ENCODE measurements at places on chromosomes 7 and 10. TPM values are rescaled to one million over a fixed set of nuclear protein-coding genes. Genes with fewer than 3 reads are reported as not detected.

DNA sequence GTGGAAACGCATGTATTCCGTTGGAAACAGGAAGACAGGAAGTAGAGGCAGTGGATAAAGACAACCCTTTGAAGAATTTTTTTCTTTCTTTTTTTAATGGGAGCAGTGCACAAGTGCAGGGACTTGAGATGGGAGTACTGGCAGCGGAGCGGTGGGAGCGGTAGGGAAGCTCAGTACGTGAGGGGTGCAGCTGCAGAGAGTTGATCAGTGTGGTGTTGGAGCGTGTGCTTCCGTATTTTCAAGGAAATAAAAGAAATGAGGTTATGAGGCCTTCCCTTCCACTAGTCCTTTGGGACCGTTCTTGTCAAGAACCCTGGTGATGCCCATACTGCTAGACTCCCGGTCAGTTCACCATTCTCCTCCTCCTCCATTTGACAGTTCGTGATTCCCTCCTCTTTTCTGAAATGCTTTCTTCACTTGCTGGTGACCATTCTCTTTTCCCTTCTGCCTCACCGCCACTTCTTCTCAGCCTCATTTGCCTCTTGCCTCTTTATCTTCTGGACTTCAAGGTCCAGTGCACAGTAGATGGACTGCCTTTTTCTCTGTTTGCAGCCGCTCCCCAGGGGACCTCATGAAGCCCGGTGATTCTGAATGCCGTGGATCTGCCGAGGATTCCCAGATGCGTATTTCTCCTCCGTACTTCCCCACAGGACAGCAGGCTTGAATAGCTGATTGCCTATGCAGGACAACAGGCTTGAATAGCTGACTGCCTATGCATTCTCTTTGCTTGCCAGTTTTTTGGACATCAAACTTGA is 39.1 kb upstream of the TMEM236 start:
- no peak for DNase-seq

Gene CYP3A7
- total RNA-seq = not detected

DNA sequence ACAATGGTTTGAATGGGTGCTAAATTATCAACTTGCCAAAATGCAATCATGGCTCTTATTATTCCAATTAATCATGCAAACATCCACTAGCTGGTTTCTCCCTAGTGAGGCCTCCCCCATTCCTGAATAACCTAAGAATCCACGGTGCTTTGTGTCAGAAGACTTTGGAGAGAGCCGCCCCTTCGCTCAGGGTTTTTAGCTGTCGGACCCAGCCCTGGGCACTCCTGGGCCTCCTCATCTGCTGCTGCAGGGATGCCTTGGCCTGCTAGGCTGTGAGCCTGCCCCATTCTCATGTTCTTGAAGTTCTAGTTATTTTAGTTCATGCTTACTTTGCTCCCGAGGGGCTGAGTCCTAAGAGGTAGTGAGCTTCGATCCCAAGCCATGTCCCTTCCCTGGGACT is 34.1 kb upstream of the SFRP5 start:
- no peak for DNase-seq

DNA sequence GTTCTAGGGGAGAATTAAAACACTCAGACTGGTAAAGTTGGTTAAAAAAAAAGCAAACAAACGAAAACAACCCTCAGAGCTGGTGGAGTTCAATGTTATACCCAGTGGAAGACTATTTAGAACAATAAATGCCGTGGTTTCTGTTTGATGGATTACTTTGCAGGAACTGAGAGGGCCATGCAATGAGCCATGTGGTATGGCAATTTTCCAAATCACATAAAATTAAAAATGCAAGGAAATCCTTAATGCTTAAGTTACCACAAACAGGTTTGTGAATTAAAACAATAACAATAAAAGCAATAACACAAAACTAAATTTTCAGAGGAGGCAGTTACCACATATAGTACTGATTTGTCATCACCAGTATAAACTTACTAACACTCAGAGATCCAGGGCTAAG is 96.9 kb downstream of the RTKN2 start:
- DNase-seq = peak; percentile 81

DNA sequence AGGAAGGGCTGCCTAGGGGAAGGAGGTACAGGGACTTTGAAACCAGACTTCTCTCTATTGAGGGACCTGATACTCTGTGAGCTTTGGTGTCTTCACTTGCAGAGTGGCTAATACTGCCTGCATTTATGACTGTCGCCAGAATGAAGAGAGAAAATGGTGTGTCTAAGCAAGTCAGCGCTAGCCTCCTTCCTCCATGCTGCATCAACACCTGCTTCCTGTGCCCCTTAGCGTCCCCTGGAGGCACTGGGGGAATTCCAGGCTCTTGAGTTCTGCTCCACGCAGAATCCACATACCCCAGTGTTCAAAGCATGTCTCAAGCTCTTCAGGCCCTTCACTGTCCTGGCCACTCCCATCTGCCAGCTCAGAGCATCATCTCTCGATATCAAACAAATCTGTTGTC is 140.5 kb downstream of the PKD1L1 start:
- DNase-seq = no peak

DNA sequence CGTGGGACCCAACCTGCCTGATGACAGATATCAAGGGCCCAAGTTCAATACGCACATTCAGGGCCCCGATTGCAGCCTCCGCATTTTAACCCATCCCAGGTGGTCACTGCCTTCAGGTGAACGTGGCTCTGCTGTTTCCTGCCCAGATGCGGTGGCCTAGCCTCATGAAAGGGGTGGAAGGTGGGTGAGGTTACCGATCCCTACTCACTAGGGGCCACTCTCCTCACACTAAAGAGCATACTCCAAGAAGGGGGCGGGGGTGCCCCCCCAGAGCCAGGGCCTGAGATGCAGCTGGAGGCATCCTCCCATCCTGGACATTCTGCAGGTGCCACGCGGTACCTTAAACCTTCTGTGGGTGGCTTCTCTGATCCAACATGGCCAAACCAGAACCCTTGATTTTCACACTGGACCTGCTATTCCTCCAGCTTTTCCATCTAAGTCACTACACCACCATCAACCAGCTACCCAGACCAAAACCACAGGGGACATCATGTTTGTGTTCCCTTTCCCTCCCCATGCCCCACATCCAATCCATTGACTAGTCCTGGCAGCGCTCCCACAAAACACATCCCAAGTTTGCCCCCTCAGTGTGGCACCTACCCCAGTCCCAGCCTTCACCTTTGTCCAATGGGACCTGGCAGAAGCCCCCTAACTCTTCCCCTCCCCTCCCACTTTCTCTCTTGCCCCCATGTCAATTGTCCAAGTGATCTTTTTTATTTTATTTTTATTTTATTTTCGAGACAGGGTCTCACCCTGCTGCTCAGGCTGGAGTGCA is 30.0 kb downstream of the PRLHR start:
- DNase-seq = no peak

DNA sequence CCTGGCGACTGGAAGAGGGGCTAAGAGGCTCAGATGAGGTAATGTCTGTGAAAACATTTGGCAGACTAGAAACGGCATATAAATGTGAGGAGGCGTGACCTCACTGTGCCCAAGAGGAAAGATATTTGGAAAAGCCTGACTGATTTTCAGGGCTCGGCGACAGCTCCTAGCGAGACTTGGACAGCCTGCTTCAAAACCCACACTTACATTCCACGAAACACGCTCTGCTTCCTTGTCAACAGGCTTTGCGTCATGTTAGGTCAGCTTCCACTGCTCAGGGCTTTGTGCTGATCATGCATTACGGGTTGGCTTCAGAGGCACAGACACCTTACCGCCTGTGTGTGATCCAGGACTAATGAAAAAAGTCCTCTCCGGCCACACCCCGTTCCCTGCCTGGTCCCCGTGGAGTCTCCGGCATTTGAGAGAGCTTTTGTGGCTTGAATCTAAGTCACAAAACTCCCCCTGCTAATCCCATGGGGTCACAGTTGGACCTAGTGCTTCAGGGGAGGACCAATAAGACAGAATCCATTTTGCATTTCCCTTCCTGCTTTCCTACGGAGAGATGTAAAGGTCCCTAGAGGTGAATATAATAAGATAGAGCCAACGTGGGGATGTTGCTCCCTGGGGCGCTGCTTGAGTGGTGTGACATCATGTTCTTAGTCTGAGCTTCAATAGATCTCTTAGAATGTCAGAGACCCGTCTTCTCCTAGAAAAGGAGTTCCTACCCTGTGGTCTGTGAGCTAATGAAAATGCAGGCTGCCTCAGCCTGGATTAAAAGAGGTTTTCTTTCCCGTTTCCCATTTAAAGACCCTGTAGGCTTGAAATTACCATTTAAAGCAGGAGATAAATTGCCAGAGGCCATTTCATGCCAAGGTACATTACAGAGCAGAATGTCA is 25.5 kb downstream of the FGFBP3 start:
- no peak for DNase-seq

DNA sequence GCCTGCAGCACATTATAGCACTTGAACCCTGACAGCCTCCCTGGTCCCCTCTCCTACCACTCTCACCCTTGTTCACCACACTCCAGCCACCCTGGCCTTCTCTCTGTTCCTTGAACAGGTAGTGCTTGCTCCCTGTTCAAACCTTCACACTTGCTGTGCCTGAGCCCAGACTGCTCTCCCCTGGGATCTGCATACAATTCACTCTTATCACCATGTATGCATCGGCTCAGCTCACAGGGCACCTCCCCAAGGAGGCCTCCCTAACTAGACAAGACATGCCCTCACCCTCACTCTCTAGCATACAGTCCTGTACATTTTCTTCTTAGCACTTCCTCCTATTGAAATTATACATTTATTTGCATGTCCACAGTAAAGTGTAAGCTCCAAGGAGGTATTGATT is 59.3 kb downstream of the FAM13C start:
- no peak for DNase-seq

- DNase-seq = no peak
Measured at GRCh38 chr7:68676813-68677535, 921.3 kb upstream of the AUTS2 start.

- DNase-seq = peak; percentile 89
Measured at GRCh38 chr10:36094096-36094495, 452.0 kb upstream of the FZD8 start.

Gene RHOBTB1
- 6.7 TPM for total RNA-seq

- no peak for DNase-seq
Measured at GRCh38 chr7:54825368-54825767, 66.4 kb upstream of the SEC61G start.

- no peak for DNase-seq
Measured at GRCh38 chr10:132774902-132775863, 10.8 kb downstream of the NKX6-2 start.

DNA sequence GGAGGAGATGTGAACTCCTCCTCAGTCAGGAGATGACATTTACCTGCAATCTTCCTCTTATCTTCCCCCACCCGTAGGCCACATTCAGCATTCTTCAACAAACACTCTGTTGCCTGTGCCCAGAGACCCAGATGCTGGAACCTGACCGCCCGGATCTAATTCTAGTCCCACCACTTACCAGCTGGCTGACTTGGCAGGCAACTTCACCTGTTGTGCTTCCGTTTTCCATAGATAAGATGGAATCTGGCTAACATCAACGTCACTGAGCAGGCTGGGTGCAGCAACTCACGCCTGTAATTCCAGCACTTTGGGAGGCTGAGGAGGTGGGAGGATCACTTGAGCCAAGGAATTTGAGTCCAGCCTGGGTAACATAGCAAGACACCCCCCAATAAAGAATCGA is 21.3 kb upstream of the FXYD4 start:
- DNase-seq = peak; percentile 83

GRCh38 chr10:49257626-49258349 is 41.2 kb upstream of the C10orf71 start:
- no peak for DNase-seq

DNA sequence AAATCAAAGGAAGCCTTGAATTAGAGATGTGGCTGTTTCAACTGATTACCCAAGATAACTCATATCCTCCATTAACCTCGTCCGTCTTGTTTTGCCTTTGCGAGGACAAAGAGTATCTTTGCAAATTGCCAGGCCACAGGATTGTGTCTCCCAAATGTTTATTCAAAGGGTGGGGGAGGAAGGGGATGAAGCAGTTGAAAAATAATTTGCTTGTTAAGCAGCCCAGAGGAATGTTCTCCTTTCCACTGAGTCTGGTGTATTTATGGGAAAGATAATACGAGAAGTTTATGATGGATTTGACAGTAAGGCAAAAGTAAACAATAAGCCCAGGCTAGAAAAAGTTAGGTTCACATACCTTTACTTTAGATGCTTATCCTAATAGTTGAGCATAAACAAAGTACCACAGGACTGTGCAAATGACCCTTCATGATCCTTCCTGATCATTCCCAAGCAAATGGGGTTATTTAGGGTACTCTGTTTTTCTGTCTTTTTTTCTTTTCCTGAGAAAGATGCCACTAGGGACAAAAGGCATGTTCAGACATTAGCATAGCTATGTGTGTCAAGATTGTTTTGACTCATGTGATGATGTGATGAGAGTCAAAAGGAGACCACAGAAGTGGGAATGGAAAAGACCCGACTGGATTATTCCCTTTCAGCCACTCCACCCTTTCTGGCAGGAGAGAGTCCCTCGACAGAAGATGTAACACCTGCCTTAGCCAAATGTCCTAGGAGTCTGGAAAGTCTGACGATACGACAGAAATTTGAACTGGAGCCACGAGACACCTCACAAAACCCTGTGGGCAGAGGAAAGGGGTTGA is 243.0 kb upstream of the GLI3 start:
- peak; percentile 89 for DNase-seq

GRCh38 chr7:94921911-94922310 is 14.5 kb downstream of the PPP1R9A start:
- no peak for DNase-seq

Gene UBTD1
- 32.3 TPM for total RNA-seq

Gene ZNF488
- total RNA-seq = 2.1 TPM
